ENCODE measurements at places on chromosomes 4 and X. TPM values are rescaled to one million over a fixed set of nuclear protein-coding genes. Genes with fewer than 3 reads are reported as not detected.

DNA sequence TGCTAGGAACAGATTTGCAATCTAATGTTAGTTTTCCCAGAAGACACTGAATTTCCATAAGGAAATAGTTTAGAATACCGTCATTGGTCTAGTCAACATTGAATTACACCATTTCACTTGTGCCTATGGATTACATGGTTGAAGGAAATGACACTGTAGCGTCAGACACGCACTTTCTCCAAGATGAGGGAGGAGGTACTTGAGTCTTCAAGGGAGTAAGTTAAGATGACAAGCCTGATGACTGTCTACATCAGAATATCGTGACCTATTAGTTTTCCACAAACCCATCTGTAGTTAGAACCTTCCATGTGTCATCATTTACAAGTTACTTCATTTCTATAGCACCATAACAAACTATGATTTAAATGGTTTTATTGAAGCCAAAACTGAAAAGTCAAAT is 153.7 kb downstream of the AMELX start:
- DNase-seq: no peak
- no peaks in the 10 kb centered on the region for H3K27me3 ChIP-seq
- H3K4me3 ChIP-seq: no peak overlapping the region
- no peaks in the 10 kb centered on the region for H3K4me1 ChIP-seq
- H3K36me3 ChIP-seq: no peaks in the 10 kb centered on the region

Gene HERC5
- total RNA-seq: 8.1 TPM

DNA sequence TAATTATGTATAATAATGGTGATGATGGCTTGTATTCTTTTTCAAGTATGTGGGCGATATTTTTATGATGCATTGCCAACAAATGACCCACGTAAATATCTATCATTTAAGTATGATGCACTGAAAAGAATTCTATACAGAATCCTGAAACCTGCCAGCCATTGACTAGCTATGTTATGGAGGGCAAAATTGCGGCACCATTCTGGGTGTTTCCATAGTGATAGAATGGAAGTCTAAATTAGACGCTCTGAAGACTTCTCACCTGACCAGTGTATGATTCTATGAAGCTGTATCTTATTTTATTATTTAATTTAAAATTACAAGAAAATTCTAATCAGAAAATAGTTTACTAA is 677 bp upstream of the CENPC start:
- DNase-seq: no peak
- peaks cover 13% of the 10 kb centered on the region for H3K36me3 ChIP-seq
- H3K27me3 ChIP-seq: no peaks in the 10 kb centered on the region
- peaks cover 12% of the 10 kb centered on the region for H3K4me1 ChIP-seq
- H3K4me3 ChIP-seq: no peak overlapping the region

DNA sequence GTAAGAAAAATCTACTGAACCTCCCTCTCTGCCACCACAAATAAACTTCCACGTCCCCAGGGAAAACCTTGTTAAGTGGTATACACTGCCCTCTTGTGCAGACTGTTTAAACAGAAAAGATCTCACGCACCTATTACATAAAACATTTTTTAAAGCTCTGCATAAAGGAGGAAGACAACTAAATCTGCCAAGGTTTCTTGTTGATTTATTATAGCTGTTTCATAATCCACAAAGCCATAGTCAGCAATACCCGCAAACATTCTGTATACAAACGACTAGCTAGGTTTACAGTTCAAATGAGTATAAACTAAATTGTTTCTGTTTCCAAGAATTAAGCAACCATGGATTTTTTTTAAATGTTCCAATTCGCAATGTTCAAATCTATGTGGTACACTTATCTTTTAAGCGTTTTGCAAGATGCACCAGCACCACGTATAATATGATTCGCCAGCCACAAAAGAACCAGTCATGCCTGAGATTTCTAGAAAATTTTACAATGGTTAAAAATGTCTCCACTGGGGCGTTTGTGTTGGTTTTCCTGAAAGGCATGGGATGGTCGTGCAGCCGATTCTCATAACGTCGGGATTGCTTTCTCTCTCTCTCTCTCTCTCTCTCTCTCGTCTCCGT is 164.6 kb downstream of the PRKX start:
- no peaks in the 10 kb centered on the region for H3K36me3 ChIP-seq
- no peaks in the 10 kb centered on the region for H3K4me1 ChIP-seq
- DNase-seq: no peak
- no peak overlapping the region for H3K4me3 ChIP-seq
- no peaks in the 10 kb centered on the region for H3K27me3 ChIP-seq

Gene SPON2
- 39.8 TPM for total RNA-seq

DNA sequence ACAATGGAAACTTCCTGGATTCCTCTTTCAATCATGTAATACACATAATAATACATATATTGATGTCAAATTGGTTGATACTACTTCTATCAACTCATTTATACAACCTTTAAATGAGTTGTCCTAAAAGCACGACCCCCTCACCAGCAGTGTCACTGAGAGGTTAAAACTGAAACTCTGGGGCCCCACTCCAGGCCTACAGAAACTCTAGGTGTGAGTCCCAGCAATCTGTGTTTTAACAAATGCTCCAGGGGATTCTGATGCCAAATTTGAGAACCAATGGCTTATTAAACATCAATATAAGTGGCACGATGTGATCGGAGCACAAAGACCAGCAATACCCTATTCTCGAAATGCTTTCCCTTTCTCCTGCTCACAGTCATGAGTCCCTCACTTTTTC is 47.9 kb downstream of the ATP8A1 start:
- no peak overlapping the region for H3K4me3 ChIP-seq
- H3K36me3 ChIP-seq: peaks cover 42% of the 10 kb centered on the region
- no peaks in the 10 kb centered on the region for H3K4me1 ChIP-seq
- H3K27me3 ChIP-seq: no peaks in the 10 kb centered on the region

Gene MAGEE1
- total RNA-seq: 10.2 TPM

- no peak for DNase-seq
- H3K27me3 ChIP-seq: no peaks in the 10 kb centered on the region
- no peaks in the 10 kb centered on the region for H3K36me3 ChIP-seq
- H3K4me3 ChIP-seq: no peak overlapping the region
- H3K4me1 ChIP-seq: no peaks in the 10 kb centered on the region
Measured at GRCh38 chrX:70476934-70477733, 32.5 kb downstream of the DLG3 start.

GRCh38 chr4:57055886-57056285 is 54.3 kb downstream of the IGFBP7 start:
- no peaks in the 10 kb centered on the region for H3K4me1 ChIP-seq
- DNase-seq: no peak
- H3K27me3 ChIP-seq: no peaks in the 10 kb centered on the region
- H3K36me3 ChIP-seq: no peaks in the 10 kb centered on the region
- H3K27ac ChIP-seq: no peak overlapping the region

GRCh38 chr4:106160560-106160959 is 155.4 kb downstream of the TBCK start:
- no peaks in the 10 kb centered on the region for H3K27me3 ChIP-seq
- DNase-seq: no peak
- no peak overlapping the region for H3K4me3 ChIP-seq

GRCh38 chr4:165532976-165533375 is 154.2 kb downstream of the CPE start:
- DNase-seq: no peak
- H3K27me3 ChIP-seq: no peaks in the 10 kb centered on the region
- H3K36me3 ChIP-seq: no peaks in the 10 kb centered on the region
- no peaks in the 10 kb centered on the region for H3K4me1 ChIP-seq
- H3K27ac ChIP-seq: no peak overlapping the region

Gene BST1
- 0.47 TPM for total RNA-seq

GRCh38 chr4:74623041-74623440 is 171.3 kb downstream of the BTC start:
- peaks cover 14% of the 10 kb centered on the region for H3K4me1 ChIP-seq
- H3K27ac ChIP-seq: no peak overlapping the region
- DNase-seq: no peak
- H3K36me3 ChIP-seq: no peaks in the 10 kb centered on the region
- H3K27me3 ChIP-seq: no peaks in the 10 kb centered on the region

DNA sequence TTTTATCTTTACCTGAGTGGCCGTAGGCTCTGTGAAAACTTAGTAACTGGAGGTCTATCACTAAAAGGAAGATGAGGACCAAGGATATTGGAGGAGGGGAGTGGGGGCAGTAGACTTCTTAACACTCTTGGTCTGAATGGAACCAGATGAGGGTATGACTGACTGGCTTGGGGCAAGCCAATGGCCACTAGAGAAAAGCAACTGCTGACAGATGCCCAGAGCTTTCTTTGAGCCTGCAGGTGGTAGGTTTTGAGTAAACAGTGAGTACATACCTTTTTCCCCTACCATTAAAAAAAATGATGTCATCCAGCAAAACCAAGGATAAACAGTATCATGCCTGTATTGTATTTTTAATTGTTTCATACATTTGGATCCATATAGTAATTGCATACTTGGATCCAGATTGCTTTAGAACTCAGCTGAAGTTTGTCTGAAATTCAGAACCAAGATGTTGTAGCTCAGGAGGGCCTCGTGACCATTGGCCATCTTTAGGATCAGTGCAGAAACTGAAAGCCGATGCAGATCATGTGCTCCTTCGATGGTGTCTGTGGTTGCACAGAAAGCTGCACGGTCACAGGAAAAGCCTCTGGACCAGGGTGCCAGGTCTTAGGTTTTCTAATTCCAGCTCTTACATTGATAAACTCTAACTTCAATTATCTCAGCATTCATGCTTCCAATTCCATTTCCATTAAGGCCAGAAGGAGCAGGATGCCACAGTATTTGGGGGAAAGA is 131.0 kb downstream of the PDGFRA start:
- H3K27ac ChIP-seq: no peak overlapping the region
- H3K36me3 ChIP-seq: no peaks in the 10 kb centered on the region
- H3K27me3 ChIP-seq: no peaks in the 10 kb centered on the region
- no peak for DNase-seq
- no peaks in the 10 kb centered on the region for H3K4me1 ChIP-seq

Gene OPHN1
- 0.07 TPM for total RNA-seq

DNA sequence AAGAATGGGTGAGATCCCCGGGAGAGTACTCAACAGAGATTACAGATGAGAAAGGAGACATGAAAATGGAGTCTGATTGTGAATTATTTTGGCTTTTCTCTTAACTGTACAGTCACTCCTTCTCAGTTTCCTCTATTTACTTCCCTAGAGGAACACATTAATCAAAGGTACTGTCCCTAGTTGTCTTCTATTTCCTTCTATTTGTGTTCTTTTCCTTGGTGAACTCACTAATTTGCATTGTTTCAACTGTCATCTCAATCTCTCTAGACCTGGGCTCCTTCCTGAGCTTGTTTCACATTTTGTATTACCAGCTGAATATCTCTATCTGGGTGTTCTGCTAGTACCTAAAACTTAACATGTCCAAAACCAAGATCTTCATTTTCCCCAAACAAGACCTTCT is 59.8 kb downstream of the ABCB7 start:
- no peak overlapping the region for H3K27ac ChIP-seq
- H3K27me3 ChIP-seq: no peaks in the 10 kb centered on the region
- peaks cover 6% of the 10 kb centered on the region for H3K36me3 ChIP-seq
- H3K4me3 ChIP-seq: no peak overlapping the region
- no peaks in the 10 kb centered on the region for H3K4me1 ChIP-seq
- no peak for DNase-seq

Gene AFM
- total RNA-seq: not detected

Gene RENBP
- 10.2 TPM for total RNA-seq

Gene GYPA
- total RNA-seq: not detected

DNA sequence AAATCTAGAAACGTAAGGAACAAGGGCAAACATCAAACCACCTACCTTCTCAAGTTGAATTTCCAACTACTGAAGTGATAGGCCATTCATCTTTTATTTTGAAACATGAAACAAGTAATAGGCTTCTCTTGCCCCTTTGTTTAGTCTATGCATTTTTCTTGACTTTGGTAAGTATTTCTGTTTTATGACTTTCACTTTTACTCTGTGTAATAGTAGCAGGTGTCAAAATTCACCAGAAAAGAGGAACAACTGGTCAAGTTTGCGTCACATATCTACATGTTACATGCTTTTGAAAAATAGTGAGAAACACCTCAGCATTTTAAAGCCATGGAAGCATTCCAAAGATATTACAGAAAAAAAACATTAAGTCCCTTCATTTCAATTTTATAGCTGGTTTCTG is 157.1 kb upstream of the FTHL17 start:
- H3K4me3 ChIP-seq: no peak overlapping the region
- no peaks in the 10 kb centered on the region for H3K27me3 ChIP-seq
- H3K27ac ChIP-seq: no peak overlapping the region
- DNase-seq: no peak
- no peaks in the 10 kb centered on the region for H3K36me3 ChIP-seq
- no peaks in the 10 kb centered on the region for H3K4me1 ChIP-seq

- H3K27ac ChIP-seq: no peak overlapping the region
- no peak for DNase-seq
- no peak overlapping the region for H3K4me3 ChIP-seq
- no peaks in the 10 kb centered on the region for H3K4me1 ChIP-seq
Measured at GRCh38 chr4:139207873-139208403, 30.9 kb upstream of the ELF2 start.

DNA sequence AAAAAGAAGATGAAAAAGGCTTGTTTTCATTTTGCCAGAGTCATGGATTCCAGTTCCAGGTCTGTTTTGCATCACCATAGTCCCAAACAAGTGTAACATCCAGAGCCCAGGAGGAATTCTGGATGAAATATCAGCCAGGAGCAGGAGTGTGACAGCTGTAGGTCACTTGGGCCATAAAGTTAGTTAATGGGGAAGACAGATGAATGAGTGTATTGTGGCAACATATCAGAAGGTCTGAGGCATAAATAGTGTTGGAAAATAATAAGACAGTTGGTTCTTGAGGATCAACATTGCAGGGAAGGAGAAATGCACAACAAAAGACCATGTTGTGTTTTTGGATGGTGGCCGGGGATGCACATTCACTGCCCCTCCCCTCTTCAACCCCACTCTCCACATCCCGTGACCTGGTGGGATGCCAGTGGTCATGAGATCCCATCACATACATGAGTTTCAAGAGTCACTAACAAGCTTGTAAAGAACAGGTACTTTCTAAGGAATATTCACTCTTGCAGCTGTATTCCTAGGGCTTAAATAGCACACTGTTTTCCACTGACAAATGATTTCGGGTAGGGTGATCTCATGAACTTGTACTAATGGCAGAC is 83.1 kb upstream of the IGFBP7 start:
- H3K4me1 ChIP-seq: no peaks in the 10 kb centered on the region
- H3K27ac ChIP-seq: no peak overlapping the region
- no peak for DNase-seq
- H3K27me3 ChIP-seq: peaks cover 12% of the 10 kb centered on the region

Gene SLC30A9
- total RNA-seq: 25.5 TPM

Gene SEL1L3
- total RNA-seq: 47.5 TPM

Gene XAGE3
- total RNA-seq: not detected

Gene SH3TC1
- total RNA-seq: 40.3 TPM

Gene TCEAL3
- total RNA-seq: 4.3 TPM

- no peak for DNase-seq
- H3K36me3 ChIP-seq: no peaks in the 10 kb centered on the region
- no peaks in the 10 kb centered on the region for H3K4me1 ChIP-seq
- H3K27ac ChIP-seq: no peak overlapping the region
Measured at GRCh38 chr4:29718136-29718535, 1002.0 kb upstream of the PCDH7 start.

Gene CCDC160
- not detected for total RNA-seq

DNA sequence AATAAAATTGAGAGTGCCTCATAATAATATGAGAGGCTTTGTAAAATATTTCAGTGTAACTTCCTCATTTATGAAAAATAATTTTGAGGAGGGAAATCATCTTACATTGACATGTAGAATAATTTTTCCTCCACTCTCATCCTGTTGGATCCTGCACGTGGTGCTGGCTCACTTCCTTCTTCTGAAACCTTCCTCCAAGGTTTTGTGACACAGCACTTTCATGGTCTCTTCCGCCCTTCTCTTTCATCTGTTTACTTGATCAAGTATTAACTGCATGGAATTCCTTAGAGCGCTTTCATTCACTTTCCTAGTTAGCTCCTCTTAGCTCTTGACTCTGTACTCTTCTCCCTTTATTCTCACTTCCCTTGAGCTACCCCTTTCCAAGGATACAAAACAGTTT is 246.5 kb downstream of the RAPGEF2 start:
- no peaks in the 10 kb centered on the region for H3K27me3 ChIP-seq
- DNase-seq: no peak
- no peak overlapping the region for H3K27ac ChIP-seq
- no peak overlapping the region for H3K4me3 ChIP-seq
- no peaks in the 10 kb centered on the region for H3K4me1 ChIP-seq

Measured in T-cell (primary cell).